ENCODE measurements at places on chromosomes 2 and 18. TPM values are rescaled to one million over a fixed set of nuclear protein-coding genes. Genes with fewer than 3 reads are reported as not detected.

Gene CENPA
- total RNA-seq: 0.81 TPM

- DNase-seq: no peak
These were observed 554.5 kb downstream of the STK39 start for GRCh38 chr2:167692936-167693335.

DNA sequence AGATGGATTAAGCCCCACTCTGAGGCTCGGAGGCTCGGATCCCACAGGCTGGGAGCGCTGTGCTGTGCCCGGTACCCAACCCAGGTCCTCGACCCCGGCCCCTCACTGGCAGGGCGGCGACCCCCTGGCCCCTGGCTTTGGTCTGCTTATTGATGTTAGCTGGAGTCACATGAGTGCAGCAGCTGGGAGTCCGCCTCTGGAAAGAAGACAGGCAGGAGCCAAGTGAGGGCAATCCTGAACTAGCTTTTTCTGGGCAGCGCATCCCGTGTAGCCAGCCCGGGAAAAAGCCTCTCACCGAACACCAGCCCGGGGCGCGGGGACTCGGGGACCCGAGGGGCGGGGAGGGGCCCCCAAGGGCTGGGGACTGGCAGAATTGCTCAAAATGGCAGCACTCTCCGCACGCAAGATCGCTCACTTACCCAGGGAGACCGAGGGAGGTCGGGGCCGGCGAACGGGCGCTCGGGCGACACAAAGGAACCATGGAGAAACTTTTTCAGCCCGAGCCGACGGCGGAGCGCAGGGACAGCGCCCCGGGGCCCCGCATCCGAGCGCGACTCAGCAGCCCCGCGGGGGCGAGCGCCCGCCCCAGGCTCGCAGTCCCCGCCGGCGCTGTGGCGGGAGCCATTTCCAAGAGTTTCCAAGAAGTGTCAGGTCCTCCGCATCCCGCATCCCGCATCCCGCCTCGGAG lies 567 bp downstream of the TMEM200C start:
- DNase-seq: no peak

DNA sequence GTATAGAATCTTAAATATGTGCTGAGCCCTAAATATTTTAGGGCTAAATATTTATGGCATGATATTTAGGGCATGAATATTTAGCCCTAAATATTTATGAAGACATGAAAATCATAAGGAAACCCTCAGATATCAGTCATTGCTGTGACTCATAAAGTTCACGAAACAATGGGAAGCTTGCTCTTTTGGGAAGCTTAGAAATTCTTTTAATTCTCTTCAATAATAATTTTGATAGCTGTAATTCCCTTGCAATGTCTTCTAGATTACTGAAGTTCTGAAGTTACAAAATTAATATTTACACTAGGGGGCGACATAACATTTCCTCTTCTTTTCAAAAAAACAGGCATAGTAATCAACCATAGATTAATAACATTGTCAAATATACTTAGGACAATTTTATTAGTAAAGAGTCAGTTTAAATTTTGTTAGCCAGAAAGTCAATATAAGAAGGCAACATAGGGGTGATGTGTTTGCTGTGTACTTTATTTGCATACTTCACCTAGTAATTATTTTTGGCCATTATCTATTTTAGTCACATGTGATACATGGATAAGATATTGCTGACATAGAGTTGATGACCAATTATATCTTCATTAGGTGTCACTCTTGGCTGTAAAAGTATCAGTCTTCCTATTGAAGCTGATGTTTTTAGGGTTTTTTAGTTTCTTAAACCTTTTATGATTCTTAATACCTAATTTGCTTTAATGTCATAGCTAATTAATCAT lies 13.2 kb downstream of the ZNF804A start:
- no peak for DNase-seq

- no peak for DNase-seq
These were observed 6.2 kb downstream of the COPS9 start for GRCh38 chr2:240129731-240130392.

DNA sequence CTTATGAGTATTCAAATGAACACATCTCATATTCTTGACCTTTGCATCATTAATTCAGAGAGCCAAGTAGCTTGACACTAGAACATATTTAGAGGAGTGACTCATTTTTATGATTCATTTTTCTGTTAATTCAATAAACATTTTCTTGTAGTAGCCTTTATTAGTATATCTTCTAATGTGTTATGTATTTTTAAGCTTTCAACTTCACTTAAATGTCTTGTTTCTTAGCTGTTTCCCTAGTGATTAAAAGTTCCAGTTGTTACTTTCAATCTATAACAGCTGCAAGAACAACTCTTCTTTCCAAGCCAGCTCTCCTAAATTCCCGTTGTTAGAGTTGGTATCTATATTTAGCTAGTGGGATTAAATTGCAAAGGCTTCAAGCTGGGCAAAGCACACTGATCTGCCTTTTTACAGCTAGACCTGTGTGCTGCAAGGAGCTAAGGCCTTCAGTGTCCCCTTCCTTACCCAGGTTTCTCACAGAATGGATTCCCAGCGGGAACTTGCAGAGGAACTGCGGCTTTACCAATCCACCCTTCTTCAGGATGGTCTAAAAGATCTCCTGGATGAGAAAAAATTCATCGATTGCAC lies at the start of gene KLHL41:
Gene KLHL41 (plus strand): TSS at position 405 of the 588 bp plus-strand sequence. CDS start 77 bp downstream, at position 482.
- DNase-seq: no peak

DNA sequence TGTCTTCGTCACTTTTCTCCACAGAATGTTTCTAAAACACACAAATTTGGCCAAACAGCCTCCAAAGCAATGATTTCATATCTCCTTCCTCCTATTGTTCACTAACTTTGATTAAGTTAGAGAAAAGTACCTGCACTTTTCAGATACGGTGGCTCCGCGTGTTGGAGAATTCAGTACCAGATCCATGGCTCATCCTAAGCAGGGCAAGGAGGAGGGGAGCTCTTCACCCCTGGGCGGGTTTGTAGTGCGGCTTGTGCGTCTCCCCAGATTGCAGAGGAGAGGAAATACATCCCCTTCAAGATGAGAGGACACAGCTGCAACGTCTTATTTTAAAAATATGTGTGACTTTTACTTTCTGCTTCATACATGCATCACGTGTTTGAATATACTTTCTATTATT lies 333.0 kb downstream of the AGAP1 start:
- no peak for DNase-seq

- no peak for DNase-seq
These were observed 51.3 kb downstream of the C2orf76 start for GRCh38 chr2:119315241-119315925.

- DNase-seq: no peak
These were observed 20.9 kb downstream of the SLC30A3 start for GRCh38 chr2:27241761-27242613.

GRCh38 chr2:20222014-20222768 lies 2.7 kb downstream of the SDC1 start:
- DNase-seq: no peak

Gene UGT1A10
- under 0.01 TPM for total RNA-seq

DNA sequence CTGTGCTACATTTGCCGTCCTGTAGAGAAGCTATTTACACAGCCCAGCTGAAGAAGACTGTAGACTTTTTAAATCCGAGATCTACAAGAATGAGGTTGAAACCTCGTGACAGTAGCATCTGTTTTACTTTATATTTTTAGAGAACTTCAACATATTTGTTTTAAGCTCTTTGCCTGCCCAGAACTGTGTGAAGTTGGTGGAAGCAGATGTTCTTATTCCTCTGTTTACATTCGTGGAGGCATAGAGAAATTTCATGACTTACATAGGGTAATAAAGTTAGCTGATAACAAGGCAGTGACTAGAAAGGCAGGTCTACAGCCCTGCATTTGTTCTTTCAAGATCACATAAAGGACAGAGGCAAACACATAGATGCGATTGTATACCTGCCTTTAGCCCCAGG lies 47.0 kb upstream of the MAP3K20 start:
- no peak for DNase-seq

GRCh38 chr2:190537765-190538164 lies 3.2 kb upstream of the NEMP2 start:
- peak; percentile 29 for DNase-seq

DNA sequence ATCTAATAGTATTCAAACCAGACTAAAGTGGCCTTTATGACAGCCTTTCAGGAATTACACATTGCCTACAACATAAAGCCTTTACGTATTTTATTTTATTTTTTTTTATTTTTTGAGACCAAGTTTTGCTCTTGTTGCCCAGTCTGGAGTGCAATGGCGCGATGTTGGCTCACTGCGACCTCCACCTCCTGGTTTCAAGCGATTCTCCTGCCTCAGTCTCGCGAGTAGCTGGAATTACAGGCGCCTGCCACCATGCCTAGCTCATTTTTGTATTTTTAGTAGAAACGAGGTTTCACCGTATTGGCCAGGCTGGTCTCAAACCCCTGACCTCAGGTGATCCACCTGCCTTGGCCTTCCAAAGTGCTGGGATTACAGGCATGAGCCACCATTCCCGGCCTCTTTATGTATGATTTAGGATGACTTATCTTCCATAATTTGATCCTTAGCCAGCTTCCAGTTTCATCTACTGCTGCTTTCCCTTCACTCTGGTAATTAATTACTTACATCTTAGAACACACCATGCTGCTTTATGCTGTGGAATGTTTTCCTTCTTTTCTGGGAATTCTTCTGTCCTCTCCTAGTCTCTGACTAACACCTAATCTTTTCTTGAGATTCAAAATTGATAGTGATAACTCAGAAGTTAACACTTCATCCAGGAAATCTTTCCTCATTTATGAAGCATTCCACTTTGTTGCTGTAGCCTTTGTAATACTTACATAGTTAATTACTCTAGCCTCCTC lies 2.6 kb downstream of the USP14 start:
- DNase-seq: no peak

GRCh38 chr2:139946690-139947089 lies 1166.5 kb upstream of the NXPH2 start:
- DNase-seq: no peak

GRCh38 chr2:25489631-25490030 lies 147.9 kb upstream of the DNMT3A start:
- no peak for DNase-seq

Gene ARL5A
- 16.2 TPM for total RNA-seq

- no peak for DNase-seq
These were observed 206.3 kb upstream of the SPHKAP start for GRCh38 chr2:228387776-228388175.

GRCh38 chr2:75098856-75099255 lies 100.5 kb downstream of the TACR1 start:
- DNase-seq: peak; percentile 55

DNA sequence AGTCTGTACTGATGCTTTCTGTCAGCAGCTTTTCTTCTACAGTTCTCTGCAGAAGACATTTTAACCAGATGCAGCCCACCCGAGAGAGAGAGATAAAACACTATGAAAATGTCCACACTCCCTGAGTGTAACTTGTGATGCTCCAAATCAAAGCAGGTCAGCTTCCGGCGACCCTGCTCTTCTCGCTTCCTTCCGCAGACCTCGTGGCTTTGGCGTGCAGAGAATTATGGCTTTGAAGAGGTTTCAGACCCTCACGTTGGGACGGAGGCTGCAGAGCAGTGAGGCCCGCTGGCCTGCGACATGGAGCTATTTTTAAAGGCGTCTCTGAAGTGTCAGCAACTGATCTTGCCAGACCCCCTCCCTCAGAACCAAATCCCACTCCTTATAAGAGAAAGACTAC lies 41.8 kb downstream of the TMEM163 start:
- no peak for DNase-seq

GRCh38 chr2:166451468-166451867 lies 42.6 kb downstream of the SCN7A start:
- DNase-seq: no peak

DNA sequence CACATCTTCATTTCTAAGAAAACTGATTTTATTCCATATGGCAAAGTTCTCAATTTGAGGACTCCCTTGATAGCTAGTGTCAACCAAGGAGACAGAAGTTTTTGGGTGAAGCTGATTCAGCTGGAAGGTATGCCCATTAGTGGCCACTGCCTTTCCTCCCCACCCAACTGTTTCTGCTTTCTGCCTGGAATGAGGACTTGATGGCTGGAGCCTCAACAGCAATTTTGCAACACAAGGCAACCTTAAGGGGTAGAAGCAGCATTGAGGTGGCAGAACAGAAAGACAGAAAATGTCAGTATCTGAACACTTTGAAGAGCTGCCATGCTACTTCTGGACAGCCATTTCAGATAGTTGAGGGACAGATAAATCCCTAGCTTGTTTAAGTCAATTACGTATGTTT lies 47.0 kb downstream of the INHBB start:
- no peak for DNase-seq

Gene DNAH6
- 0.54 TPM for total RNA-seq

Gene MORN2
- total RNA-seq: 2.2 TPM

- DNase-seq: no peak
These were observed 286.2 kb downstream of the TMX3 start for GRCh38 chr18:68428661-68429060.

DNA sequence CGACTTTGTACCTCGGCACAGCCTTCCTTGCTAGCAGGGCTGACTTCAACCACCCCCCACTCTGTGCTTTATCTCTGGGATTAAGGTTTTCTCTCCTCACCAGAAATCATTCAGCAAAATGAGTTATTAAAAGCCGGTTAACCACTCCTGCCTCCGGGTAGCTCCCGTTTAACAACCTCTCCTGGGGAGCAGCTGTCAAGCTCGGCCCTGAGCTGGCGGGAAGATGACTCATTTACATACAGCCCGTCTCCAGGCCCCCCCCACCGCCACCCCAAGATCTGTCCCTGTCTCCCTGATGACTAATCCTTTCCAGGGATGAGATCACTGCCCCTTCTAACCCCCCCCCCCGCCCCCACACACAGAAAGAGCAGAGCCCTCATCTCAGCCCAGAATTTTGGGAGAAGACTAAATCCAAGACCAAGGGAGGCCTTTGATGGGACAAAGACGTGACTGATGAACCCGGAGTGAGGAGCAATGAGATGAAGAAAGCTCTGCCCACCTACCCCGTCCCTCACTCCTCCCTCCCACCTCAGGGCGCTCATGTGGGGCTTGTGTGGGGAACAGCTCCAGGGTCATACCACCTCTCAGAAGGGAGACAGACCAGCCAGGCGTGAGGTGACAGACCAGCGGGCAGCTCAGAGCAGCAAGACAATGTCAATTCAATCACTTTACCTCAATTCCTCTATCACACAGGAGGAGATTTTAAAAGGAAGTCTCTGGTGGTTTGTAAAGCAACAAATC lies 131.4 kb downstream of the MSH2 start:
- DNase-seq: no peak

Gene CDK15
- 0.27 TPM for total RNA-seq

GRCh38 chr2:27255660-27256059 lies 7.2 kb downstream of the SLC30A3 start:
- no peak for DNase-seq

Data from hematopoietic multipotent progenitor cell (in vitro differentiated cells).